ENCODE measurements at places on chromosomes 3 and 15.

- DNase-seq, result no peak
These were observed 51.4 kb upstream of the IGF1R start for GRCh38 chr15:98596885-98597392.

- DNase-seq, result no peak
These were observed 17.0 kb downstream of the SELENOT start for GRCh38 chr3:150620002-150620689.

DNA sequence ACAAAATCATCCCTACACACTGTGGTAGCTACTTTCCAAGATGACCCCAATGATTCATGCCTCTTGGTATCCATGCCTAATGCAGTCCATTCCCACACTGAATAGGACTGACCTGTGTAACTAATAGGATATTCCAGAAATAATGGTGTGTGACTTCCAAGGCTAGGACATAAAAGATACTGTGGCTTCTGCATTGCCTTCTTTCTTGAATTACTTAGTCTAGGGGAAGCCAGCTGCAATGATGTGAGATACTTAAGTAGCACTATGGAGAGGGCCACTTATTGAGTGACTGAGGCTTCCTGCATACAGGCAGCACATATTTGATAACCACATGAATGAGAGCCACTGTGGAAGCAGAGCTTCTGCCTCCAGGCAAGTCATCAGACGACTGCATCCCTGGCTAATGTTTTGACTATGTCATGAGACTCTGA lies 50.1 kb downstream of the NR1I2 start:
- no peak for DNase-seq

DNA sequence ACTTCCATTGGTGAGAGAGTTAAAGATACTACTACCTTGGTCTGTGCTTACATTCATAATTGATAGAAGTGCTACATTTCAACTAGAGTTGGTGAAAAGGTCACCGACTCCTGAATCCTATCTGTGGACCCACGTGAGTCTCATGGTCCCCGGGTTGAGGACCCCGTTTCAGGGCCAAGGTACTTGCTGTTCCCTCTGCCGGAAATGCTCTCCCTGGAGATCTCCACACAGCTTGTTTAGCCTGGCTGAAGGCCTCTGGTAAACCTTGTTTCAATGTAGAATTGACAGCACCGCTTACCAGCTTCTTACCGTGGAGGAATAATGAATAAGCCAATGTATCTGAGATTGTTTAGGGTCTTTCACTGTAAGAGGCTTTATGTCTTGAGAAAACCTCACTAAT lies 226.0 kb upstream of the GOLGA6L4 start:
- DNase-seq, result no peak

- DNase-seq, result no peak
These were observed 1264.4 kb downstream of the ZPLD1 start for GRCh38 chr3:103699228-103699627.

DNA sequence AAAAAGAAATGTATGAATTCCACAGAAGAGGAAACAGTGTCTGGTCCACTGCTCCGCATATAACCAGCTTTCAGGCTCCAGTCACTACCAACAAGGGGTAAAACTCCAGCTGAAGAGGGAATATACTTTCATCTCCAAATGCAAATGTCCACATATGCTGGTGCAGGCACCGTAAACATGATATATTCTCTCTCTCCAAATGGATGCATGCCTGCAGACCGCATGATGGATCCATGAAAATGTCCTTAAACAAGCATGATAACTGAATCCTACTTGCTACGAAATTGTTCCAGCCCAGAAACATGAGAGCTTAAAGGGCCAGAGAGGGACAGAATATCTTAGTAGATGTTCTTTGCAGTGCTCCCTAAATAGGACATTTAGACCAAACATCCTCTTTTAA lies 150.3 kb upstream of the FEZF2 start:
- no peak for DNase-seq

- no peak for DNase-seq
These were observed 187.1 kb downstream of the ALCAM start for GRCh38 chr3:105553851-105554250.

GRCh38 chr3:43259626-43260025 lies 26.7 kb upstream of the SNRK start:
- no peak for DNase-seq

DNA sequence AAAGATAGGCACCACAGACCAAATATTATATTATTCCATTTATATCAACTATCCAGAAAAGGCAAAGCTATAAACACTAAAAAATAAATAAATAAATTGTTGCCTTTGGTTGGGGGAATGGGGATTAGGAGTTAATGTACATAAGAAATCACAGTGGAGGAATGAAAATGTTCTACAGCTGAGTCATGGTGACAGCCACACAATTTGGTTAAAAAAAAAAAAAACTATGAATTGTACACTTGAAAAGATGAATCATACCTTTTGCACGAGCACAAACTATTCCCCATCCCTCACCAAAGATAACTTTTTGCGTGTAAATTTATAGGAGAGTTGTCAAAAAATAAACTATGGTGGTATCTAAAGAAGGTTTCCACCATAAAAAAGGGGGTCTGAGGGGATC lies 103.2 kb downstream of the TBC1D5 start:
- DNase-seq, result no peak

DNA sequence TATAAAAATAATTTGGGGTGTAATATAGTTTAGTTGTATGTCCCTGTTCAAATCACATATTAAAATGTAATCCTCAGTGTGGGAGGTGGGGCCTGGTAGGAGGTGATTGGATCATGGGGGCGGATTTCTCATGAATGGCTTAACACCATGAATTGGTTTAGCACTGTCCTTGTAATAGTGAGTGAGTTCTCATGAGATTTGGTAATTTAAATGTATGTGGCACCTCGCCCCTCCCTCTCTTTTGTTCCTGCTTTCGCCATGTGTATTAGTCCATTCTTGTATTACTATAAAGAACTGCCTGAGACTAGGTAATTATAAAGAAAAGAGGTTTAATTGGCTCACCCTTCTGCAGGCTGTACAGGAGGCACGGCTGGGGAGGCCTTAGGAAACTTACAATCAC lies 83.9 kb downstream of the ANXA2 start:
- no peak for DNase-seq

GRCh38 chr3:110246796-110247376 lies 824.7 kb upstream of the NECTIN3 start:
- DNase-seq, result no peak

DNA sequence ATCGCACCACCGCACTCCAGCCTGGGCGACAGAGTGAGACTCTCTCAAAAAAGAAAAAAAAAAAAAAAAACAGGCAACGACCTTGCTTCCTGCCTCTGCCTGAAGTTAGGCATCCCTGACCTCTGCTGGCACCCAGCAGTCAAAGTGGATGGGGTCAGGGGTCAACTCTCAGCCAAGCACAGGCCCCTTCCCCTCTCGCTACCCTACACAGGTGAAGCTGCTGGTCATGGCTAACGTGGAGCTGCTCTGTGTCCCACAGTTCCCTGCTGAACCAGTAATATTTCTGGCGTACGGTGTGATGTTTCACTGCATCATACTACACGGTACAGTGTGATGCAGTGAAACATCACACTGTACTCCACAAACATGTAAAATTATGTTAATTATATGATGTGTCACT lies 13.9 kb upstream of the FRG2C start:
- DNase-seq, result no peak

DNA sequence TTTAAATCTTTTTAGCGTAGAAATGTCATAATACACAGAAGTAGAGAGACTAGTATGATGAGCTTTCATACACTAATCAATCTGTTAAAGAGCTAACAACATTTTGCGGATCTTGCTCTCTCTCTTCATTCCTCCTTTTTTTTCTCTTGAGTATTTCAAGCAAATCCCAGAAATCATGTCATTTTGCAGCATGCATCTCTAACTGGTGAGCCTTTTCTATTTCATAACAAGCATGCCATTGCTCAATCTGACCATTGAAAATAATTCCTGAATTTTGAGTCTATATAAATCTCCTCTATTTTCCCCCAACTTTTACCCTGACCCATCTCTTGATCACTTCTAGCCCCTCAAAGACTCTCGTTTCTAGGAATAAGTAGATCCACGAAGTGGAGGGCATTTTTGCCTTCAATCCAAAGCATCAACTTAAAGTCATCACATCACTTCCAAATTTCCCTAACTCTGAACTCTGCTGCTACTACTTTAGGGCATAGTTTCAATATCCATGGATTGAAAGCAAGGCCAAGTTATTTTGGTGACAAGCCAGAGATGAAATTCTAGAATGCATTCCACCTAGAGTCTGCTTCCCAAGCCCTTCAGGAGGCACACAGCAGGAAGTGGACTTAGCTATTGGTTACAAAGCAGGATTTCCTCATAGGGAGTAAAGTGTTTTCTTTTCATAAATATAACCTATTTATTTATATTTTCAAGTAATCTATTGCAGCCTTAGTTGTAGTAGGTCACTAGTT lies 253.5 kb upstream of the ZPLD1 start:
- no peak for DNase-seq

DNA sequence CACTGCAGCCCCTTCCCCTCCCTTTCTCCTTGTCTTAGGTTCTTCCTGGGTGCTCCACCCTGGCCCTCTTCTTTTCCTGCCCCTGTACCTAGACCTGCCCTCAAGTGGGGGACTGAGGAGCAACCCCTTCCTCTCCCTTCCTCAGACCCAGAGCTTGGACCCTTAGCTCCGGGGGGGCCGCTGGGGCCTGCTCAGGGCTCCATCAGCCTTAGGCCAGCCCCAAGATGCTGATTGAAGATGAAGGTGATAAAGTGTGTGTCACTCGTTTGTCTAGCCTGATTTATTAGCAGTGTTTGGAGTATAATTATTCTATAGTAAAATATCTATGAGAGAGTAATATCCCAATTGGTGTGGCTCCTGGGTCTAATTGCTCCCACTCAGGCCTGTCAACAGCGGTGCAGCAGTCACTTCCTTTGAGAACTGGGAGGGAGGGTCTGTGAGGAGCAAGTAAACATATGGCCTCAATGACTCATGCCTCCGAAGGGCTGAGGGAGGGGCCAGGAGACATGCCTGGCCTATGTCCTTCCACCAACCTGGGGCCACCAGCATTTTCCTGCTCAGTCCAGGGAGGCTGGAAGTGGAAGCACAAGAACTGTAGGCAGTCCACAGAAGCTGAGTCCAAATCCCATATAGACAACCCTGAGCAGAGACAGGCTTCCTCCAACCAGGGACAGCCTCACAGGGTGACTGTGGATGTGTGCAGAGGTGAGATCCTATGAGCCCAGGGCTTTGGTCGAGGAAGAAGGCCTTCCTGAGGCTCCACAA lies 123.2 kb downstream of the DNAJB8 start:
- no peak for DNase-seq

DNA sequence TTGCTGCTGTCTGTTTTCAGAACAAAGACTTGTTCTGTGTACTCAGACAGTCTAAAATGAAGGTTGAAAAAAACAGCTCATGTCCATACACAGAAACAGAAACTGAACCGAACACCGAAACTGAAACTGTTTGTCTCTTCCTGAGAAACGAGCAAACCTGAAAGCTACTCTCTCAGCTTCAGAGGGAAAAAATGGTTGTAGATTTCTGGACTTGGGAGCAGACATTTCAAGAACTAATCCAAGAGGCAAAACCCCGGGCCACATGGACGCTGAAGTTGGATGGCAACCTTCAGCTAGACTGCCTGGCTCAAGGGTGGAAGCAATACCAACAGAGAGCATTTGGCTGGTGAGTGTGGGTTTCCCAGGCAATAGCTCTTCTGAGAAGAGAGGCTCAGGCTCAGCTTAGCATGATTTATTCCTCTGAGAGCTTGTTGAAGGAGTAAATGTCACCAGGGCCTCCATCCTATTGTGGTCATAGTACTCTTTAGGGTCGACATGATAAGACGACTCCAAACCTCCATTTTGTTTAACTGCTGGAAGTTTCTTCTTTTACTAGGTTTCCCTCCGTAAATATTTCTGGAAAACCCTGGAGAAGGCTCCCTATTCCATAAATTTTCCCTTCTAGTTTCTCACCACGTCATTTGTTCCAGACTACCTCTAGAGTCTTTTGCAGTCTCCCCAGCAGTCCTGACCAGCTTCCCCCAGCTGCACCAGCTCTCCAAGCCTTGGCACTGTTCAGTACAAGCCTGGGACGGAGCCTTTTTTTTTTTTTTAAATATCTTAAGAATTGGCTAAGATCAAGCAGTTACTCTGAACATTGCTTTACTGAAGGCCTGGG lies at the start of gene RTP4:
Gene RTP4, plus strand, starts transcription at position 135 of the 838 bp plus-strand sequence. Its CDS starts 57 bp downstream, at position 192.
- no peak for DNase-seq

DNA sequence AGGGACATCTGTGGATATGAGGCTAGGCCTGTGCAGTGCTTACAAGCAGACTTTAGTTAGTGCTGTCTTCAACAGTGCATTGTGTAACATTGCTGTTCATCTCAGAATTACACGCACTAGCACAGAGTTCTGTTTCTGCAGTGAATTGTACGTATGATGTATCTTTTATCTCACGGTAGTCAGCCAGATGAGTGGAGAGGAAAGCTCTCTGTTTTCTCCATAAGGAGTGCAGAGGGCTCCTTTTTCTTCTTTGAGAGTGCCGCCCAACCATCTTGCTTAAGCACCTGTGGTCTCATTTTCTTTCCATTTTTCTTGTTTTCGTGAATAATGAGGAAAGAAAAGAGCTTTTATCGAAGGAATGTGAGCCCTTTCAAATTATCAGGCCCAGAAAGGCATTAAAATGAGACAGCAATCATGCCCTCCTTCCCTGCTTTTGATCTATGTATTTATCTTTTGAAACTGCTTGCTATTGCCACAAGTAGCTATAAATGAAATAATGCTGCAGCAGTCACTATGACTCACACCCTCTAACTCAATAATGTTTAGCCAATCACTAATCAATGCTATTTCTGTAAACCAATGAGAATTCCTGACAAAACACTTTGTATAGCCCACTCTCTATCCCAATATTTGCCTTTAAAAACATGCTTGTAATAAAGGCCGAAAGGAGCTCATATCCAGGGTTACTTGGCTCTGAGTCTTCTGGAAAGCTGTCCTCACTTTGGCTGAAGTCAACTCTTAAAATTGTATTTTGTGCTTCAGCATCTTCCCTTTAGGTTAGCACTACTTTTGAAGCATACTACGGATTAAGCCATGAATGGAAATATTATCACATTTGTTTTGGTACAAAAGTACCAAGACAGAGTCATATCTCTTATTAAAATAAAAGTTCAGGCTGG lies 226.0 kb upstream of the P2RY1 start:
- no peak for DNase-seq

GRCh38 chr3:133833880-133834620 lies 28.4 kb downstream of the SRPRB start:
- no peak for DNase-seq

DNA sequence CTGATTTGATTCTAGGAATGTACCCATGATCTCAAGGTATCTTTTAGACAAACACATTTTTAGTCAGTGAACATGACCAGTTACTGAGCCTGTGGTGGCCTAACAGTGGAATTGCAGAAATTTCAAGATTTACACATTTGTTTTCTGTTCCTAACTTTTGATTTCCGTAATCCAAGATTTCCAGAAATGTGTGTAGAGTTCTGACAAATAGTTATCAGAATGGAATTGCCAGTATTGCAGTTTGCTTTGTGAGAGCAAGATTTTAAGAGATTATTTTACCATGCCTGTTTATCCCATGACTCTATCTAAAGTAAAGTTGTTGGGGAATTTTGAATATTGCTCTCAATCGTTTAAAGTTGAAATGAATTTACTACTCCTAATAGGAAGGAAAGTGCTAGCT lies 11.7 kb upstream of the UTS2B start:
- DNase-seq, result no peak

GRCh38 chr3:110193074-110193473 lies 855.7 kb upstream of the DPPA4 start:
- no peak for DNase-seq

GRCh38 chr15:78034495-78035191 lies 42.9 kb downstream of the TBC1D2B start:
- DNase-seq, result no peak

Data from NCI-H2081 treated with DMSO at 0.1 percent for 48 hours (cell line).